Activated CD4-positive, CD25-positive, alpha-beta regulatory T cell treated with anti-CD3 and anti-CD28 coated beads, Interleukin-2, amount 50 U/mL, for 72 hours (primary cell): ENCODE measurements at places on chromosomes 11 and 22.

DNA sequence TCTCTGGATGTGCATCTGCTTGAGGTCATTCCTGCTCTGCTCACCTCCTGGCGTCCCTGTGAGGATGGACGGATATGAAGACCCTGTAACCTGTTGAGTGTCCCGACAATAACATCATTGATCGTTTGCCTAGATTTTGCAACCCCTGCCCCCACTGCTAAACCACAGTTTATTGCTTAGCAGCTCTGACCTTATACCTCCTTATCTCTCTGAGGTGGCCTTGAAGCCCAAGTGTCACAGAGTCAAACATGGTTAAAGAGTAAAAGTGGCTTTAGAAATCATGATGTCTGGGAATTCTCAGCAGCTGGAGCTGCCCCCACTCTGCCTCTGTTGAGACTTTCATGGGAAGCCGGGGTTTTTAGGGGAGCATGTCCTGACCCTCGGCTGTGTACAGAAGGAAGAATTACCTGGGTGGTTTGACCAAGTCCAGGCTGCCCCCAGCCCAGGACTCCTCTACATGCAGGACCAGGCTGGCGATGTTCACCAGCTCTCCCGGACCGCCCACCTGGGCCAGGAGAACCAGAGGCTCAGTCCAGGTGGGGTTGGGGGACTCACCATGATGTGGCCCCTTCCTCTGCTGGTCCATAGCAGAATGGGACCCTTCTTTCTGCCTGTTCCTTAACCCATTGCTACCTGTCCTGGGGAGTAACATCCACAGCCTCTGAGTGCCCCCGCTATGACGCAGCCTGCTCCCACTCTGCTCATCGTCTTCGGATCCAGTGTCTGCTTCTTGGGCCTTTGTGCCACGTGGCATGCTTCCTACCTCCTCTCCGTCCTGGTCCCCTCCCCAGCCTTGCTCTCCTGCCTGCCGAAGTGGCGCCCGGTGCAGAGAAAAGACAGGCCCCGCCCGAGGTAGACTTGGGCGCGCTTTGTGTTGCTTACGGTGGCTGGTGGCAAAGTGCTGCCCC, 33.4 kb upstream of the FTH1 start:
- DNase-seq = no peak

- DNase-seq = no peak
These were observed 40.7 kb downstream of the ZNRF3 start for GRCh38 chr22:28923826-28924732.

DNA sequence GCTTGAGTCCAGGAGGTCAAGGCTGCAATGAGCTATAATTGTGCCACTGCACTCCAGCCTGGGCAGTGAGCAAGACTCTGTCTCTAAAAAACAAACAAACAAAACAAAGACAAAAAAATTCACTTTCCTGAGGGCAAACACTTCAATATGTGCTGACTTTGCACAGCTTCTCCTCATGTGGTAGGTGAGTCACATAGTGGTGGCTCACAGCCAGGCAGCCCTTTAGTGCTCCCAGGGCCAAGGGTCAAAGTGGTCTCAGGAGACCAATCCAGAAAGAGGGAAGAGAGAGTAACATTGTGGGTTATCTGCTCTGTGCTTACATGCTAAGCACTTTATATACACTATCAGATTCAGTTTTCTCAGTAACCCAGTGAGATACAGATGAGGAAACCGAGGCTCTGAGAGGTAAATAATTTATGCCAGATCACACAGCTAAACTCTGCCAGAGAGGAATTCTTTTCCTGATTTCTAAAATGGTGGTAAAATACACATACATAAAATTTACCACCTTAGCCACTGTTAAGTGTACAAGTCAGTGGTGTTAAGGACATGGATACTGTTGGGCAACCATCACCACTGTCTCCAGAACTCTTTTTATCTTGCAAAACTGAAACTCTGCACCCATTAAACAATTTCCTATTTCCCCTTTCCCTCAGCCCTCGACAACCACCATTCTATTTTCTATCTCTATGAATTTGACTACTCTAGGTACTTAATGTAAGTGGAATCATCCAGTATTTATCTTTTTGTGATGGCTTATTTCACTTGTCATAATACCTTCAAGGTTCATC, 231.7 kb upstream of the NARS2 start:
- DNase-seq = no peak

GRCh38 chr22:17366830-17367229, 2.4 kb upstream of the CECR2 start:
- no peak for DNase-seq

DNA sequence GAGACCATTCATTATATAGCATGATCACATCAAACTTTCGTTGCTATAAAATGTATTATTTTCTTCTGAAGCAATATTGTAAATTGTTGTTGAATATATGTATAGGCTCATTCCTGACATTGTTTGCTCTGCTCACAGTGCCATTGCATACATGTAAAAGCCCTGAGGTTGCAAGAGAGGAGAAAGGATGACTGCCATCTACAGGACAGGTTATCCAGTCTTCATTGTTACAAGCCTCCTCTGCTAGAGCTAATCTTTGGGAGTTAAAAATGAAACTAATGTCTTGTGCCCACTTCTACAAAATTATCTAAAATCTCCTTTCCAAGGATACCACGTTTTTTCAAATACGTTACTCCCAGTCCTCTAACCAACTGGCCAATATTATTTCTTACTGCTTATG, 16.4 kb upstream of the OR5AL1 start:
- no peak for DNase-seq

DNA sequence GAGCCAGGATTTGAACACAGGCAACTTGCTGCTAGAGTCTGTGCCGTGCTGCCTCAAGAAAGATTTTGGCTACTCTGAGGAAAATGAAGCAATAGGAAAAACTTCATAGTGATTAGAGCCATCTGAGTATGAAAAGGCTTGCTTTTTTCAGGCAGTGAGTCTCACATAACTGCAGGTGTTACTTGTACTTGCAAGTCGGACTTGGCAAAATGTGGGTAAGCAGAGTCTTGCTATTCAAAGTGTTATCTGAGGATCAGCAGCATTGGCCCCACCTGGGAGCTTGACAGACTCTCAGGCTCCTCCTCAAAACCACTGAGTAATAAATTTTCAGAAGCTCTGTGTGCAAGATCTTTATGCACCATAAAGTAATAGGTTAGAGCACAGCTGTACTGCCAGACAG, 18.1 kb downstream of the RNF141 start:
- DNase-seq = no peak
